ENCODE measurements at places on chromosomes 11 and 22.
A peak's percentile ranks its signal among the peaks of the same experiment; 100 is the strongest.

DNA sequence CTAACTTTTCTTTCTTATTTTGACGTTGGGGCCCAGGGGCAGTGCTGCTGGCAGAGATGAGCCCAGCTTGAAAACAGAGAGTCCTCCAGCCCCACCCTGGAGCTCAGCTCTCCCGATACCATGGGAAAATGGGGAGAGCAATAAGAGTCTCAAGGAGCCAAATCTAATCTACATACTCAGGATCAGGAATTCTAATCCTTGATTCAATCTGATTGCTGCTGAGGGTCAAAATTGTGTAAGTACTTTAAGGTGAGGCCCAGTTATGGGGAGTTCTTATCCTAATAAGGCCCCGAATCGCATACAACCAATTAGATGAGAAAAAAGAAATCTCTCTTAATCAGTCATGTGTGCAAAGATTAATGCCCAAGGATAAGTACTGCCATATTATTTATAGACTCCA is 202.9 kb downstream of the FAM76B start:
- no peak for DNase-seq

GRCh38 chr11:118240999-118241763 is 11.0 kb downstream of the MPZL3 start:
- DNase-seq: peak; percentile 78

- DNase-seq: no peak
Observed at GRCh38 chr11:2213890-2214526, 42.4 kb upstream of the TH start.

DNA sequence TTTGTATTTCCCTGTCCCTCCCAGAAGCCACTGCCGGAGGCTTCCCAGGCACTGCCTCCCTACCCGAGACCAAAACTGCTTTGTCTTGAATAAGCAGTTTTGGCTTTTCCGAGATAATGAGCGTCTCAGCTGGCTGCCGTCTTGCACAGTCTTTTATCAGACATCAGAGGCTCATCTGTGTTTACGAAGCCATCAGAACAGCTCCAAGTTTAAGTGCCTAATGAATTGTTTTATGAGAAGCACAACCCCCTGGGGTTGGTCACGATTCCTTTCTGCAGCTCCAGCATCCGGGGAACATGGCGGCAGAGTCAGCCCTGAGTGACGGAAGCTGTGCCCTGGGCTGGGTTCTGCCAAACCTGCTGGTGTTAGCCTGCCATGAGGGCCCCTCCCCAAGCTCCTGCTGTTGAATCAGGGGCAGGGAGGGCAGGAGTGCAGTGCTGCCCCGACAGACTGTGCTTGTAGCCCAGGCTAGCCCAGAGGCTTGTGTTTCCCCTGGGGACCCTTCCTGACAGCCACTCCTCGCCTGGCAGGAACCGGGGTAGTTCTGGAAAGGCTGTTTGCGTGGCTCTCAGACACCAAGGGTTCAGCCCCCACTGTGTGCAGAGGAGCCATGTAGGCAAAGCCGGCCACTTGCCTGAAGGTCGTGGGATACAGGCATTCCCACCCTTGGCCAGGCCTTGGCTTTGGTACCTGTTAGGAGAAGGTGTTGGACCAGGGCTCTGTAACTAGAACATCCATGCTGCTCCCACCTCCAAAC is 96.1 kb downstream of the MORC2 start:
- no peak for DNase-seq

- DNase-seq: peak; percentile 64
Observed at GRCh38 chr22:26592421-26592891, 2.5 kb upstream of the TPST2 start.

GRCh38 chr11:83827940-83828554 is 541.9 kb upstream of the CCDC90B start:
- no peak for DNase-seq

DNA sequence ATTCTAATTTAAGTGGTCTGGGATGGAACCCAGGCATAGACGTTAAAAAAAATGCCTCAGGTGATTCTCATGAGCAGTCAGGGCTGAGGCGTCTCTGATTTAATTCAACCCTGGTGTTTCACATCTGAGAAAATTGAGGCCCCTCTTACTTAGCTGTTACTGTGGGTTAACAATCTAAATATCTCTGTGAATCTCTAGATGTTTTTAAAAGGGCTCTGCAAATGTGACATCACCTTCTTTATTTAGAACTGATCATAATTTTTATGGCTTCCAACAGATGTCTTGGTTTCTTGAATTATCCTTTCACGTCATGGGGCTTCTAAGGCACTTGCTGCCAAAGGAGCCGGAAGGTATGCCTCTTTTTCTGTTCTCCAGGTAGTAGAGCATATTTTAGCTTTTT is 76.1 kb upstream of the LIN7C start:
- DNase-seq: no peak

- DNase-seq: no peak
Observed at GRCh38 chr11:82960779-82961143, 59.2 kb downstream of the DDIAS start.

Data from CD4-positive, alpha-beta T cell treated with Interleukin-10 for 1 hour (primary cell).